Endodermal cell (in vitro differentiated cells): ENCODE measurements at places on chromosomes 2 and 18. TPM values are rescaled to one million over a fixed set of nuclear protein-coding genes. Genes with fewer than 3 reads are reported as not detected.
A peak's percentile ranks its signal among the peaks of the same experiment; 100 is the strongest.

GRCh38 chr18:12943215-12943614 lies 4.6 kb upstream of the SEH1L start:
- no peak for DNase-seq
- H3K36me3 ChIP-seq = no peaks in the 10 kb centered on the region
- H3K27ac ChIP-seq = no peak overlapping the region
- H3K27me3 ChIP-seq = no peaks in the 10 kb centered on the region
- H3K4me3 ChIP-seq = no peak overlapping the region

- H3K36me3 ChIP-seq = peaks cover 83% of the 10 kb centered on the region
- DNase-seq = no peak
- no peak overlapping the region for H3K27ac ChIP-seq
- H3K27me3 ChIP-seq = no peaks in the 10 kb centered on the region
- no peaks in the 10 kb centered on the region for H3K4me1 ChIP-seq
- H3K4me3 ChIP-seq = no peak overlapping the region
Measured at GRCh38 chr2:98530114-98530513, 78.2 kb downstream of the COA5 start.

GRCh38 chr2:86358957-86359356 lies 21.5 kb upstream of the REEP1 start:
- peaks cover 10% of the 10 kb centered on the region for H3K4me1 ChIP-seq
- H3K36me3 ChIP-seq = no peaks in the 10 kb centered on the region
- no peaks in the 10 kb centered on the region for H3K27me3 ChIP-seq
- no peak overlapping the region for H3K4me3 ChIP-seq
- DNase-seq = no peak

- peak overlapping the region; percentile 99 for H3K4me3 ChIP-seq
- peak overlapping the region; percentile 84 for H3K27ac ChIP-seq
- DNase-seq = peak; percentile 74
- H3K4me1 ChIP-seq = no peaks in the 10 kb centered on the region
- H3K27me3 ChIP-seq = no peaks in the 10 kb centered on the region
Measured at GRCh38 chr2:84971510-84972206, 697 bp downstream of the KCMF1 start.

DNA sequence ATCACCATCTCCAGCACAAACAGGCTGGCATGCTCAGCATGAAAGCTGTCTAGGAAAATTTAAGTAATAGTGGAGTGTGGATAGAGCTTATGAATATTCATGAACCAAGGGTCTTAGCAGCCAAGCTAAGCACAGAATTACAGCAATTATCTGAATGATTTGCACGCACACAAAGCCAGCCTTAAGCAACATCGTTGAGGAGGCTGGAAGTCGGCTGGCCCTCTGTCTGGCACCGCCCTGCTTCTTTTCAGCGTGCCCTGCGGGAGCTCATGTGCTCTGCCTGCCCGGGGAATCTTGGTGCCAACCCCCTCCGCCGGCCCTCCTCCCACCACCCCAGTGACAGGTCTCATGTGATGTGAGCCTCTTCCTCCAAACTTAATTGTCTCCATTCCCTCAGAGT lies 540.1 kb downstream of the CMPK2 start:
- H3K36me3 ChIP-seq = no peaks in the 10 kb centered on the region
- peak overlapping the region; percentile 33 for H3K27ac ChIP-seq
- H3K27me3 ChIP-seq = no peaks in the 10 kb centered on the region

DNA sequence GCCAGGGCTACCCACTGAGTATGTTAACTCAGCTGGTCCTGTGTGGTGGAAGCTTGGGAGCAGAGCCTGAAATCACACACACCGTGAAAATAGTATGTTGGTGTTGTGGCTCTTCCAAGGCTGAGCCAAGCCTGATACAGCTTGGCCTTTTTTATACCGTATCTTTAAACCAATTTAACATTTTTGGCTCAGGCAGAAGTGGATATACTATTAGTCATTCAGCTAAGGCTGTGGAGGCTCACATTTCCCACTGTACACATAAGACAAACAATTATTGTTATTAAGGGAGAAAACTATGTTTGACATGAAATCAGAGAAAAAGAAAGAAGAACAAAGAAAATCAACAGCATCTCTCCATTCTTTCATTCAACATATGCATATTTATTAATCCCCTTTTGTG lies 159.0 kb downstream of the BCL11A start:
- no peak overlapping the region for H3K27ac ChIP-seq
- H3K4me3 ChIP-seq = no peak overlapping the region
- no peaks in the 10 kb centered on the region for H3K4me1 ChIP-seq
- no peak for DNase-seq
- H3K27me3 ChIP-seq = no peaks in the 10 kb centered on the region
- no peaks in the 10 kb centered on the region for H3K36me3 ChIP-seq

DNA sequence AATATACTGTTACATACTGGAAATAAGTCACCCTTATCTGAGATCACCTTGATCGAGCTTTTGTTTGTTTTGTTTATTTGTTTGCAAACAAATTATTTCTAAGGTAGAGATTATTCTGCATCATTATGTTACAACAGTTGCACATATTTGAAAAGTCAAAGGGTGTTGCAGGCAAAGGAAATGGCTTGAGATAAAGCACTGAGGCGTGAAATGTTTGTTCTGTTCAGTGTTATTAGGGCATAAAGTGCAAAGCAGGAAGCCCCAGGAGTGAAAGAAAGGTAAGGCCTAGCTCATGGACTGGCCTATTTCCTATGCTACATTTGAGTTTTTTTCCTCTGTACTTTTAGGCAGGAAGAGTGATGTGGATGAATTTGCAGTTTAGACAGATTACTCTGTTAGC lies 1815.6 kb upstream of the LRRTM1 start:
- no peaks in the 10 kb centered on the region for H3K27me3 ChIP-seq
- H3K4me1 ChIP-seq = peaks cover 9% of the 10 kb centered on the region
- DNase-seq = no peak
- H3K27ac ChIP-seq = no peak overlapping the region
- no peaks in the 10 kb centered on the region for H3K36me3 ChIP-seq

GRCh38 chr2:226904592-226904991 lies 68.7 kb downstream of the RHBDD1 start:
- no peak overlapping the region for H3K4me3 ChIP-seq
- H3K27me3 ChIP-seq = no peaks in the 10 kb centered on the region
- no peaks in the 10 kb centered on the region for H3K36me3 ChIP-seq
- no peak for DNase-seq
- H3K4me1 ChIP-seq = no peaks in the 10 kb centered on the region
- no peak overlapping the region for H3K27ac ChIP-seq

DNA sequence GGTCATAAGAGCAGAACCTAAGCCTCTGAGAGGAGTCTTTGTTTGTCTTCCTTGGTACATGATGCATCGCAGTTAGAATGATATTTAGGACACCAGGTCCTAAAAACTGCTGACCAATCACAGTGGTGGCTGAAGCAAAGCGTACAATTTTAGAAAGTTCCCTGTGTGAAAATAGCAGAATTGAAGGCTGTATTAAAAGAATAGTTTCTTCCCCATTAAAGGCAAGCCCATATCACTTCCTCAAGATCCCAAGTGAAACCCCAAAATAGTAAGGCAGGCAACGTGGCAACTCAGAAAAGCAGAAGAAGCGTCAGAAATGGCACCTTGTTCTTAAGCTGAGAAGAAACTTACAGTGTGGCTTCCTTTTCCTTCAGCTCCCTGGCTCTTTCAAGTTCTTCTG lies 154.8 kb upstream of the PGAP1 start:
- no peak overlapping the region for H3K27ac ChIP-seq
- no peak for DNase-seq
- H3K4me1 ChIP-seq = no peaks in the 10 kb centered on the region
- H3K36me3 ChIP-seq = no peaks in the 10 kb centered on the region
- H3K4me3 ChIP-seq = no peak overlapping the region

DNA sequence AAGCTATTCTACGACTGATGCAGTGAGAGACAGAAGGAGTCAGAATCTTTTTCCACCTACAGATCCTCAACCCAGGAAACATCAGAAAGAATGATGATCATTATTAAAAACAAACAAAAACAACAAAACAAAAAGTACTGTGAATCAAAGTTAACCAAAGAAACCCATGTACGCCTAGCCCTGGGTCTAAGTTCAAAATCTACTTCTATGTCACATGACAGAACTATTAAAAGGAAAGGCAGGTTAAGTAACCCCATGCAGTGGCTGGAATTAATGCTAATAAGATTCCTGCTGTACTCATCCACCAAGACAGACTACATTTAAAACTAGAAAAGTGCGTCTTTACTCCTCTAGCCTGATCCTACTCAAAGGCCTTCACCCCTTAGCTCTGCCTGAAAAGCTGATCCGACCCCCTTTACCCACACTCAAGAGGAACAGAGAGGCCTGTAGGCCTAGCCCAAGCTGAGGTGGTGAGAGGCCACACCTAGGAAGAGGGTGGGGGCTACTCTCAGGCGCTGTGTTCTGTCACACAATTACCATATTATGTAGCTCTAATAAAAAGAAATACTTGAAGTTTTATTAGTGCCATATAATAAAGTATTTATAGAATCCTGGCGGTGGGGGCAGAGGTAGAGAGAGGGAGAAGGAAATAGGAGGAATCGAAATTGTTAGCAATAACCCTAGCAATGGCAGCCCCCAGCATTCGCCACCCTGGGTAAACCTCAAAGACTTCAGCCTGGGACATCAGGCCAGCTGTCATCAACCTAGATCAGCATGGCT lies 37.1 kb downstream of the NHEJ1 start:
- H3K4me3 ChIP-seq = no peak overlapping the region
- no peaks in the 10 kb centered on the region for H3K27me3 ChIP-seq
- H3K27ac ChIP-seq = peak overlapping the region; percentile 32
- no peaks in the 10 kb centered on the region for H3K36me3 ChIP-seq
- peaks cover 30% of the 10 kb centered on the region for H3K4me1 ChIP-seq

- peaks cover 6% of the 10 kb centered on the region for H3K4me1 ChIP-seq
- peak overlapping the region; percentile 84 for H3K27ac ChIP-seq
- H3K4me3 ChIP-seq = peak overlapping the region; percentile 76
- peaks cover 100% of the 10 kb centered on the region for H3K27me3 ChIP-seq
Measured at GRCh38 chr2:104872866-104873688, 19.2 kb downstream of the POU3F3 start.

DNA sequence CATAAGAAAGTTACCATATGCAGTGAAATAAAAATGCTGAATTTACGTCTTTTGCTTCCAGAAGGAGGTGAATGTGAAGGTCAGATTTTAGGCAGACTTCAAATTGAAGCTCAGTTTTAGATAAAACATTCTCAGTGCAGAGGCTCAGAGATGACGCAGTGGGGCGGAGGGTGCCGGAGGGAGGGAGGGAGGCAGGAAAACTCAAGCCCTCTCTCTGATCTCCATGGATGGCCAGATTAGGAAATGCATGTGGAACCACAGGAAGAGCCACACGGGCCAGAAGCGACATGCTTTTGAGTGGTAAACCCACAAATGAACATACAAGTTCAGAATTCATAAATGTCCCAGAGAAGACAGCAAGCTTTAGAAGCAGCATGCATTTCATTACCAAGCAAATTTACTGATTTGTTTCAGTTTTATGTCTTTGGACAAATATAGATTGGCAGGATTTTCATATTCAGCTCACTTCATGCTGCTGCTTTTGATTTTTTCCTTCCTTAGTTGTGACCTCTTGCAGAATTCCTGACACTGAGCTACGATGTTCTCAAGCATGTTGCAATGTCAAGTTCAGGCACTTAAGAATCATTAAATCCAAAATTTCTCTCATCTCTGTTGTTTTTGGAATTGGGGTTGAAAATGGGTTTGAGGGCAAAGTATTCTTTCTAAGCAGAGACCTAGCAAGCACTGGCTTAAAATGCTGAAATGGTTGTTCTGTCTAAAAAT lies 29.7 kb upstream of the APCDD1 start:
- no peak overlapping the region for H3K4me3 ChIP-seq
- H3K27ac ChIP-seq = no peak overlapping the region
- H3K27me3 ChIP-seq = no peaks in the 10 kb centered on the region
- no peaks in the 10 kb centered on the region for H3K4me1 ChIP-seq
- no peaks in the 10 kb centered on the region for H3K36me3 ChIP-seq

- H3K4me1 ChIP-seq = peaks cover 3% of the 10 kb centered on the region
- H3K27me3 ChIP-seq = no peaks in the 10 kb centered on the region
- H3K36me3 ChIP-seq = no peaks in the 10 kb centered on the region
- DNase-seq = no peak
- H3K27ac ChIP-seq = no peak overlapping the region
- no peak overlapping the region for H3K4me3 ChIP-seq
Measured at GRCh38 chr2:16470936-16471490, 194.6 kb downstream of the CYRIA start.

DNA sequence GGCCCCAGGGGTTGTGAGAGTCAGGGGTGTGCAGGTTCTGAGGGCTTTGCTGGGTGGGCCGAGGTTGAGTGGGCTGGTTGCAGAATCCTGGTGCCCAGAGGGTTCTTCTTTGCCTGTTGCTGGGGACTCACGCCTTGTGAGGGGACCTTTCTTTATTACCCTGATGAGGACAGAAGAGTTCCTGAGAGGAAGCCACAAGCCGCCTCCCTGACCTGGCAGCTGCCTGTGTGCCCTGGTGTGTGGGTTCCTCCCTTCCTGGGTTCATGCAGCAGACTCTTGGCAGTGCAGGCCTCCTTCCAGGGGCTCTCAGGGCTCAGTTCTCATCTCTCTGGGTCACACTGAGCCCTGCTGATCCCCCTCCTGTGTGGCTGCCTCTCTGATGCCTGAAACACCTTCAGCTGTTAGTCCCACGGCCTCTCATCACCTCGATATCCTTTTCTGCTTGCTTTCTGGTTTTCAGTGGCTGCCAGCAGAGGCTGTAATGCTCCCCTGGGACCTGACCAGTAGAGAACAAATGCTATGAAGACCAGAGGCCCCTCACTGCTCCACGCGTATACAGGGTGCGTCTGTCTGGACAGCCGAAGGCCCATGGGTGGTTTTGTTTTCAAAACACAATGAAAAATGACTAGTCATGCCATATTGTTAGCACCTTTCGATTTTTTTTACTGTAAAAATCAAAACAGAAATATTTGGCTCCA lies 191.3 kb downstream of the AGAP1 start:
- no peaks in the 10 kb centered on the region for H3K27me3 ChIP-seq
- H3K27ac ChIP-seq = no peak overlapping the region
- no peaks in the 10 kb centered on the region for H3K36me3 ChIP-seq
- H3K4me3 ChIP-seq = no peak overlapping the region
- H3K4me1 ChIP-seq = peaks cover 5% of the 10 kb centered on the region

GRCh38 chr18:78080761-78081160 lies 831.1 kb downstream of the GALR1 start:
- no peaks in the 10 kb centered on the region for H3K36me3 ChIP-seq
- H3K4me1 ChIP-seq = no peaks in the 10 kb centered on the region
- H3K27me3 ChIP-seq = no peaks in the 10 kb centered on the region
- no peak overlapping the region for H3K4me3 ChIP-seq
- no peak overlapping the region for H3K27ac ChIP-seq

- no peaks in the 10 kb centered on the region for H3K36me3 ChIP-seq
- H3K4me3 ChIP-seq = no peak overlapping the region
- no peak for DNase-seq
- no peaks in the 10 kb centered on the region for H3K4me1 ChIP-seq
- H3K27me3 ChIP-seq = no peaks in the 10 kb centered on the region
Measured at GRCh38 chr2:142796588-142796987, 80.9 kb upstream of the KYNU start.

Gene PUM2
- 95.3 to 127 TPM (median 126 TPM) in 3 replicates for total RNA-seq

Gene RND3
- total RNA-seq = 7.8 and 9.4 TPM in 2 replicates

Gene ATG4B
- total RNA-seq = 140 to 170 TPM (median 166 TPM) in 3 replicates

Gene KLHL41
- not detected in 2 replicates for total RNA-seq

Gene SPP2
- total RNA-seq = not detected in 2 replicates

Gene HDLBP
- 374 and 384 TPM in 2 replicates for total RNA-seq

Gene DSG1
- not detected in 2 replicates for total RNA-seq
